ENCODE measurements at places on chromosomes 12 and 14.

- no peak for DNase-seq
These were observed 566.6 kb upstream of the FBXO33 start for GRCh38 chr14:39998854-39999253.

- DNase-seq, result no peak
These were observed 550 bp downstream of the TEAD4 start for GRCh38 chr12:2959505-2960389.

DNA sequence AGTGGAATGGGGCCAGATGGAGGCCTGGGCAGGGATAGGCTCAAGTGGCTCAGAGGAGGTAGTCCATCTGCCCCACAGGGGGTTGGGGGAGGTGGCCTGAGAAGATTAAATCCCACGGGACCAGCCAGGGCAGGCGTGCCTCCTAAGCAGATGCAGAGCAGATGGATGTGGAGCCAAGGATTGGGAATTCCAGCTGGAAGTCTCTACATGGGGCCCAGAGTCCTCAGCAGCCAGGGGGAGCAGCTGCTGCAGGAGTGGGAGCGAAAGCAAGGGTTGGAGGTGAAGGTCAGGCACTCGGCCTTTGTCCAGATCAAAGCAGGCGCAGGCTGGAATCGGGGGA lies 42.4 kb upstream of the VRK1 start:
- DNase-seq, result no peak

GRCh38 chr12:105289114-105289904 lies 41.2 kb upstream of the C12orf75 start:
- DNase-seq, result no peak

Data from CD4-positive, alpha-beta T cell treated with Interleukin-6 for 4 hours (primary cell).